ENCODE measurements at places on chromosomes 3 and 15.

DNA sequence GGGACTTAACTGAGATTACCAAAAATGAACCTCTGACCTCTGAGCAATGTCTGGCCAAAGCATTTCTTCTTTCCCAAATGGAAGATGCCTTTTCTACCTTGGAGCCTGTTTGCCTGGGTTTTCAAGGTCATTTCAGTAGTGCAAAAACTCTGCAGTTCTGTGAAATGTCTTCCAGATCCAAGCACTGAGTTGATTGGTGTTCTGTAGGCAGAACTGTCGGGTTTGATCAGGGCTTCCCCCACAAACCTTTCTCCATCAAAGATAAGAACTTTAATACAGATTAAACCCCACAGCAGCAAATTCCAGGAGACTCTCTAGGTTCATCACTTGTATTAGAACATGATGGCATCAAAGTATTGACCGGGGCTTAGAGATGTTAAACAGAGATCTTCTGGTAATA, 192.7 kb upstream of the TOPAZ1 start:
- DNase-seq, result no peak

GRCh38 chr3:184761976-184762375, 50.0 kb upstream of the VPS8 start:
- DNase-seq, result no peak

GRCh38 chr3:166499636-166500035, 662.4 kb upstream of the BCHE start:
- DNase-seq, result no peak

GRCh38 chr3:185960522-185961288, 22.9 kb upstream of the TRA2B start:
- DNase-seq, result no peak

- DNase-seq, result peak; percentile 53
Measured at GRCh38 chr15:30043211-30043655, 39.5 kb upstream of the GOLGA8J start.

DNA sequence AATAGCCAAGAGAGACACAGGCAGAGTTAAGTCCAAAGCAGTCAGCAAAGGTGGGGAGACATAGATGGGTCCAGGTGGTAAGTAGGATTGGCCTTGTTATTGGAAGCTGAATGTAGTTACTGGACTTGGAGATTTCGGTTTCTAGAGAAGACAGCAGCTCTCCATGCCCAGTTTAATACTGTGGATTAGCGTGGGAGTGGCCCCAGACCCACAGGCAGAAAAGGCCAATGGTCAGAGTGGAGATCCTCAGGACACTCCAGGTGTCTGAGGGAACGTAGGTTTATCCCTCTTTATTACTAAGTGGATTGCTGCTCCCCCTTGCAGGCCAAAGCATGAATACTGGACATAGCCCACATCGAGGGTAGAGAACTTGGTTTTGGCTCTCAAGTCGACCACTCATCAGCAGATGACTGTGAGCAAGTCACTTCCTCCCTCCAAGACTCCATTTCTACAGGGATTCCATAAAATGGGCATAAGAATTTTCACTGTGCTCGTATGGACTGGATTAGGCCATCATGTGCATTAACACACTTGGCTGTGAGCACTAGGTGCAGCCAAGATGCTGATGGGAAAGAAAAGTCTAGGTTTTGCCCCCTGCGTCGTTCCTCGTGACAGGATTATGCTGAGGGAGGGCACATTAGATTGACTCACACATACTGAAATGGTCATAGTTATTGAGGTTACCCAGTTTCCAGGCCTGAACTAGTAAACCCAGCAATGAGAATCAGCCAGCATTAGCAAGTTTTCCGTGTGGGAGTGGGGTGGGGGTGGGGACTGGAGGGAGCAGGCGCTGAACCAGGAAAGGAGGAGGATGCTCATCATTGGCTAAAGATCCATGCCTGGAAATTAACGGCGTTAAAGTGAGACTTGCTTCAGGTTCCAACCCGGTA, 225.2 kb upstream of the TPRG1 start:
- no peak for DNase-seq

GRCh38 chr3:34106879-34107278, 308.4 kb downstream of the PDCD6IP start:
- DNase-seq, result peak; percentile 20

DNA sequence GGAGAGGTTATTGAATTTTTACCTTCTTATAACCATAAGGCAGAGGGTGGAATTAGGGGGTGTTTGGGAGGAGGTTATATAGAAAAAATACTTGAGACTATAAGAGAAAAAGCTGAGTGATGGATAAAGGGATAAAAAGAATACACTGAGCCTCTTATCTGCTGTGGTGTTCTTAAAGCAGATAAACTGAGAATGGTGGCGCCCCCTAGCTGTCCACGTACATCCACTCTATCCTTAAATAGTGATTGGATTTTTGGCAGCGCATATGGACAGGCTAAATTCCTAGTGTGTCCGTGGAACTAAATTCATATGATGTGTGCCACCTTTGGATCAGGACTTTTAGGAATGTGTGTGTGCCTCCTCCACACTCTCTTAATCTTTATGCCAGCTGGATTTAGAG, 121.1 kb downstream of the OXSM start:
- DNase-seq, result peak; percentile 6

- DNase-seq, result peak; percentile 72
Measured at GRCh38 chr3:122458992-122459391, 43.1 kb upstream of the WDR5B start.

DNA sequence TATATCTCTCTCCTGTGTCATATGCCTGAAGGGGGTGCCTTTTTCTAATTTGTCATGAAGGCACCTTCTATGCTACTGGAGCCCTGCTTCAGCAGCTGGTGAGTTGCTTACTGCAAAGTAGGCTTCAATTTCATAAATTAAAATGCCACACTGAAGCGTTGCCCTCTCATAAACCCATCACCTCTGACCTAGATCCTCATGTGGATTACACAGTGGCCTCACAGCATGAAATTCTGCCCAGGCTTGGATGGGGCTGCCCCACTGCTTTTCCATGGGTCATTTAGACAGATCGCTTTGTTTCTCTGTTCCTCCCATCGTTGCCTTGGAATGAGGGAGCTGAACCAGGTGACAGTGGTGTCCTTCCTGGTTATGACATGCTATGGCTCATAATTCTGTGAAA, 131.2 kb downstream of the RPL22L1 start:
- DNase-seq, result no peak

- no peak for DNase-seq
Measured at GRCh38 chr3:100698736-100699135, 10.6 kb upstream of the TFG start.

DNA sequence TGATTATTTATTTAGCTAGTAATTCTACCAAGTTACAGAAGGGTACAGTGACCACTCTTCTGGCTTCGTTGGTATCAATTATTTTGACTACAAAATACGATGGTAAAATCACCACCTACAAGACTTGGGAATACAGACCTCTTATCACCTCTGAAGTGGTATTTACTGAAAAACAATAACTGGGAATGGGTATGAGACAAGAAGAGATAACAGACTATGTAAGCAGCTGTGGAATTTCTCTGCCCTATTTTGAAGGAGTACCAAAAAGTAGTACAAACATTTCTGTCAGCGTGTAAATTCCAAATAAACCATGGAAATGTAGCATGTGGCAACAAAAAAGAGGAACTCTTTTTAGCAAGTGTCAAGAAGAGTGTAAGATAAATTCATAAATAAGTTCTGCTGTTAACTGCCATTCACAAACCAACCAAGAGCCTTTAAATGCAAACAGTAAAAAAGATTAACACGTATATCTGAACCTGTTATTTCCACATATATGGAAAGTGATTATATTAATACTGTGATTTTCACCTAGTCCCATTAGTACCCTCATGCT, 77.0 kb upstream of the SLC12A8 start:
- DNase-seq, result no peak

DNA sequence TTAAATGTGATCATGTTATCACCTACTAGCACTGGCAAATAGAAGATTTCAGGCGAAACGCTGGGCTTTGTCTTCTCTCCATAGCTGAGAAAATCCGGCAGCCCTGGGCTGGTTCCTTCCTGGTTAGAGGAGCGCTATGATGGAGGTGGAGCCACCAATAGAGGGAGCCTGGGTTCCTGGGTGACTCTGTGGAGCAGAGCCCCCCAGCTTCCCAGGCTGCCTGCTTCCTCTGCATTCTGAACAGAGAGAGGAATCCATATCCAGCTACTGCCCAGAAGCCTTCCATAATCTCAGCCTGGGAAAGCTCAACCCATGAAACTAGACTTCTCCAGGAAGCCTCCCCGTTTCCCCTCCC, 32.6 kb upstream of the IQSEC1 start:
- no peak for DNase-seq

DNA sequence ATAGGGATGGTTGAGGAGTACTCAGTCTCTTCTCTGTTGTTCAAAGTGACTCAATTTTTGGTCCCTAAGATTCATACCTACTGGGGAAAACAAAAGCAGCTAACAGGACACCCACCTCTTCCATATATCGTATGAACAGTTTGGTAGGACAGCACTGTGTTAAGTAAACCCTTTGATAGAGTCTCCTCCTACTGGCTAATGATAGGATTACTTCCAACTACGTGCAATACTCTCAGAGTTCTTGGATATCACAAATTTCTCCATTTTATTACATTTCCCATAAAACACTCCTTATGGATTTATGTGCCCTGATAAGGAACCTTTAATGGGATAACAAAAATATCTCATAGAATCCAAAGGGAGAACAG, 200.2 kb upstream of the GOLGA6L4 start:
- peak; percentile 24 for DNase-seq

- no peak for DNase-seq
Measured at GRCh38 chr15:71880276-71880675, 69.9 kb downstream of the NR2E3 start.

GRCh38 chr3:96478496-96478895, 335.9 kb upstream of the EPHA6 start:
- DNase-seq, result peak; percentile 1

- DNase-seq, result peak; percentile 53
Measured at GRCh38 chr3:99384596-99384995, 253.8 kb upstream of the COL8A1 start.

- DNase-seq, result no peak
Measured at GRCh38 chr3:123952844-123953520, 8.0 kb downstream of the CCDC14 start.

DNA sequence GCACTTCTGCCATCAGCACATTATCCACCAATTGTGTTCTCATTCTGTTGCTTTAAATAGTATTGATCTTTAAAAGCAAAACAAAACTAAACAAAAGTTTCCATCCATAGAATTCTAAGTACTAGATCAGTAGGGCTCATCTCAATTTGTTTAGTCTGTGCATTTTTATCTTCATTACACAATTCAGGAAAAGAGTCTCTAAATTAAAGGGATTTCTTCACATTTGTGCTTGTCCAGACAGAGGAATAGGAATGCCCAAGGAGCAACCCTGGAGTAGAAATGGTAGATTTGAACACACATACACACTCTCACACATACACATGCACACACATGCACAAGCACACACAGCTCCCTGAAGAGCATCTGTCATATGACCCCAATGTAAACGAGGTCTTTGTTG, 21.4 kb downstream of the LMCD1 start:
- DNase-seq, result no peak
